ENCODE measurements at places on chromosomes 3 and 15. TPM values are rescaled to one million over a fixed set of nuclear protein-coding genes. Genes with fewer than 3 reads are reported as not detected.

The OSTN gene
- total RNA-seq = not detected

The KAT2B gene
- 31.7 TPM for total RNA-seq

The SLCO2A1 gene
- total RNA-seq = 46.7 TPM

- no peak for DNase-seq
These were observed 126.7 kb upstream of the NR2E3 start for GRCh38 chr15:71683411-71684274.

DNA sequence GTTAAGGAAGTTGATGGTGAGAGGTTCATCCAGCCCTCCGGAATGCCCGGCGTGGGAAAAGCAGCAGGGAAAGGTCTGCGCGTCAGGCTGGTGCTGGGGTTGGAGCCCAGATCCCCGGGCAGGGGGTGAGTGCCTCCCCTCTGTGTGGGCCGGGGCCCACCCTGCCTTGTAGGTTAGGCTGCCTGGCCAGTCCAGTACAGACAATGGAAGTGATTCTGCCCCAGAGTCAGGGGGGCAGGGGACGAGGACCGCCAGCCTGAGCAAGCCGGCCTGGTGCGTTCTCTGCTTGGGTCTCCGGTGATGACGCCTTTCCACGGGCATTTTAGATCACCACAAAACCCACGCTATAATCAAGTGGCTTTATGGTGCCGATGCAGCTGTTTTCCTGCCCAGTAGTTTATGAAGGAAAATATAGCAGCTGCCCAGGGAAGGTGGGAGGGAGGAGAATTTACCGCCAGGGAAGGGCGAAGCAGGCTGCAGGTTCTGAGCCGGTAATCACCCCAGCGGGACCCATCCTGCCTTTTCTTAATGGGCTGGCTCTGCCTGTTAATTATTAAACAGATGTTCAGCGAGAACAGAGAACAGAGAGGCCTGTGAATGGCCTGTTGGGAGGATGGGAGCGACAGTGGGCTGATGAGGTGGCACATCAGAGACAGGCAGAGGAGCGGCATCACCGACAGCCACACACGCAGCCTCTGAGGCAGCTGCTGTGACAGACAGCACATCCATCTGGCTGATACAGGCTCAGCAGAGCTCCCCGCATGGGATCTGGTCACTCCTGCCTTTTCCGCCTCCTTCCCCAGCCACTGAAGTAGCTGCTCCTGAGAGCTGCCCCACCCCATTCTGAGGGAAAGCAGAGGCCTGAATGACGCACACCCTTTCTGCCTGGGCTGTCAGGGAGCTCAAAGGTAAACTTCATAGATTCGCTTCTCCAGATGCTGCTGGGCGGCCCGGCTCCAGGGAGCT lies 35.2 kb downstream of the BDH1 start:
- DNase-seq = no peak

DNA sequence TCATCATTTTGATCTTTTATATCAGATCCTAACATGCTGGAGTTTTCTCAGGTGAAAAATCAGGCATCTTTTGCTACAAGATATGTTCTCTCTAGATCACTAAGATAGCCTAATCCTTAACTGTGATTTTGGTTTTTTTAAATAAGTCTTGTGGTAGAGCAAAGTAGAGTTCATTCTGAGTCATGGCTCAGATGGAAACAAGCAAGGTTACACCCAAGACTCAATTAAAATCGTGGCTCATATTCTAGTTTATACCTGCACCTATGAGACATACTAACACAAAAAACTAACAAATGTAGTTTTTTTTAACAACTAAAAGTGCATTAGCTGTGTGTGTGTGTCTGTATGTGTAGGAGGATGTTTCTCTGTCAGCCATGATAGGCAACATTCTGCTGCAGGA lies 428.2 kb downstream of the NLGN1 start:
- no peak for DNase-seq

DNA sequence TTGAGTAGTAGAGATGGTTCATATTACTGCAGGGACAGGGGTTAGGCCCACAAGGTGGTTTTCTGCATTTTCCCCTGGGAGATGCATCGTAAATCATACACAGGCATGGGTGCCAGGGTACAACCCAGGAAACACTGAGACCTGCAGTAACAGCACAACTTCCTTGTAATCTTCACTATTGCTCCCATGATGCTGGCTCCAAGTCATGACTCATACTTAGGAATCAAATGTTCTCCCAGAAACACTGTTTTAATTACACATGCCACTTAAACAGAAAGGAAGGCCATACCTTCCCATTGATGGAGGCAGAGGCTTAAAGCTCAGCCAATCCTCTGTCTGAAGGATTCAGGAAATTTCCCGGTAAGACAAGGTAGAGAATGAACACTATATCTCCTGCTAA lies 106.5 kb downstream of the ERC2 start:
- no peak for DNase-seq

DNA sequence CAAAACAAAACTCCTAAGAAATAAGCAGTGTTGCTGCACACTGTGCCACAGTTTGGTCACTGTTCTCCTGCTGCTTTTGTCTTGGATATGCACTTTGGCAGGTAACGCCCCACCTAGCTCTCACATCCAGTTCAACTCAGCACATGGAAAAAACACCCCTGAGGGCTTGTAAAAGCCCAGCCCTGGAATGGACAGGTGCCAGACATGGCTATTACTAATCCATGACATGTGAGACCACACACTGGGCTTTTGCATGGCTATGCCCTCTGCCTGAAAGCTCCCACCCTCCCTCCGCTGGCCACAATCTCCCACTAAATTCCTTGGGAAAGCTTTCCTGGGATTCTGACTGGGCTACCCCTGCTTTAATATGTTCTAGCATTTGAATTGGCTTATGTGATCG lies 24.7 kb upstream of the ZBED2 start:
- no peak for DNase-seq

- DNase-seq = no peak
These were observed 19.4 kb upstream of the CA12 start for GRCh38 chr15:63401078-63401477.

Measured in prostate gland (tissue), 2 donors.